Stimulated activated CD4-positive, alpha-beta T cell treated with anti-CD3 and anti-CD28 coated beads, Interleukin-4, amount 100 ng/mL, for 48 hours (primary cell): ENCODE measurements at places on chromosomes 6 and 20.

- DNase-seq = no peak
Measured at GRCh38 chr6:154320181-154320580, 36.4 kb downstream of the IPCEF1 start.

- DNase-seq = no peak
Measured at GRCh38 chr20:1277529-1278322, 11.6 kb downstream of the SNPH start.

- no peak for DNase-seq
Measured at GRCh38 chr20:5002077-5002413, 735 bp upstream of the SLC23A2 start.

- no peak for DNase-seq
Measured at GRCh38 chr6:18457065-18457737, 70.1 kb downstream of the RNF144B start.

DNA sequence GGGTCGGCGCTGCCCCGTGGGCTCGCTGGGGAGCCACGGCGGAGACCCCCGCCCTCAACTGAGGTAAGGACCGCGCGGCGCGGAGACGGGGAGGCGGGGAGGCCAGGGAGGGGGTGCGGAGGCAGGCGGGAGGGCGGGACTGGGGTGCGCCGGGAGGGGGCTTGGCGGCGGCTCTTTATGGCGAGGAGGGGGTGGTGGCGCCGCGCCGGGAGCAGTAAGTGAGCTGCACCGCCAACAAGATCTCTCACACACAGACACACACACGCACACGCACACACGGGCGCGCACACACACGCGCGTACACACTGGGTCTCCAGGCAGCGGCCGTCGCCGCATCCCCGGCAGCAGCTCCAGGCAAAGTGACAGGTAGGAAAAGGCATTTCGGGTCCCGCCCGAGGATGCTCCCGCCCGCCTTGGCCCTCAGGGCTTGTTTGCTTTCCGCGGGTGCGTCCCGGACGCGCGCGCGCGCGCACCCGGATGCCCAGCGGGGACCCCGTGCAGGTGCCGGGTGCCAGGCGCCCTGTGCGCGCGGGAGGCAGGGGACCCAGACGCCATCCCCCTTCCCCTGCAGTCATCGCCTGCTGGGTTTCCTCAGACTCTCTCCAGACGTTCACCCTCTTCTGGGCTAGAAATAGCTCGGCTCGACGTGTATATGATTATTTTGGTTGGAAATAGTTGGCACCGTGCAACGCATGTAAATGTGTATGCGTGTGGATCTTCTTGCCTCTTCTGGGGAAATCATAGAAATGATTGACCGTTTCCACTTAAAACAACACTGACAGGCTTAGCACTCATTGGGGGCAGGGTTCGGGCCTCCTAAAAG is at the start of gene PLCB4:
Gene PLCB4 (plus strand): TSS at position 247 of the 823 bp plus-strand sequence. CDS start 238,728 bp downstream, outside the sequence.
- no peak for DNase-seq

GRCh38 chr6:154710689-154711088 is 22.5 kb upstream of the SCAF8 start:
- no peak for DNase-seq

- peak; percentile 65 for DNase-seq
Measured at GRCh38 chr6:45830441-45831139, 185.1 kb downstream of the CLIC5 start.

DNA sequence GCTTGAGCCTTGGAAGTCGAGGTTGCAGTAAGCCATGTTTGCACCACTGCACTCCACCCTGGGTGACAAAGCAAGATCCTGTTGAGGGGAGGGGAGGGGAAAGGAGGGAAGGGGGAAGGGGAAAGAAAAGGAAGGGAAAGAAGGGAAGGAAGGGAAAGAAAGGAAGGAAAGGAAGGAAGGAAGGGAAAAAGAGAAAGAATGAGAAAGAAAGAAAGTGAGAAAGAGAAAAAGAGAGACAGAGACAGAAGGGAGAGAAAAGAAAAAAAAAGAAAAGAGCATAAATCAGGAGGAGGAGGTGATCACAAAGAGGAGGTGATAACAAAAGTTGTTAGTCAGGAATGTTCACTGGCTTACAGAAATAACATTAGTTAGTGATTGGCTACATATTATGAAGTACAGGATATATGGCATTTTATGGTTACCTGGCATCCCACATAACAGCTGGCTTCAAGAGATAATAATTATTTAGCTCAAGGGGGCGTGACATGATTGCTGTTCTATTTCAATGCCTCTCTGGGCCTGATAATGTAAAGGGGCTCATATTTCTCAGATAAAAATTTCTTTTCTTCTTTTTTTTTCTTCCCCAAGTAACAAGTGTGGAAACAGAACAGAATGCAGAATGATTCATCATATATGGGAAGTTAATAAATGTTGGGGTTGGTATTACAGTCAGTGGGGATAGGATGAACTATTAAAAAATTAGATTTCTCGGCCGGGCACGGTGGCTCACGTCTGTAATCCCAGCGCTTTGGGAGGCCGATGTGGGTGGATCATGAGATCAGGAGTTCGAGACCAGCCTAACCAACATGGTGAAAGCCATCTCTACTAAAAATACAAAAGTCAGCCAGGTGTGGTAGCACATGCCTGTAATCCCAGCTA is 27.1 kb downstream of the SAMHD1 start:
- DNase-seq = no peak

GRCh38 chr6:89941031-89941762 is 46.9 kb downstream of the GJA10 start:
- DNase-seq = no peak

GRCh38 chr6:431986-432385 is 40.4 kb downstream of the IRF4 start:
- no peak for DNase-seq

- peak; percentile 48 for DNase-seq
Measured at GRCh38 chr20:2652724-2653555, 508 bp downstream of the NOP56 start.

- DNase-seq = no peak
Measured at GRCh38 chr6:23826572-23826971, 299.4 kb upstream of the NRSN1 start.

- DNase-seq = no peak
Measured at GRCh38 chr6:62808565-62809293, 402.5 kb upstream of the FKBP1C start.

GRCh38 chr20:14707026-14707680 is 369.7 kb upstream of the FLRT3 start:
- DNase-seq = no peak

- DNase-seq = peak; percentile 37
Measured at GRCh38 chr6:111805511-111806164, 67.6 kb downstream of the FYN start.

GRCh38 chr6:12538881-12539357 is 177.6 kb upstream of the PHACTR1 start:
- DNase-seq = no peak

- no peak for DNase-seq
Measured at GRCh38 chr20:51926670-51927305, 124.5 kb upstream of the SALL4 start.

GRCh38 chr20:47713878-47714450 is 71.3 kb downstream of the SULF2 start:
- no peak for DNase-seq

DNA sequence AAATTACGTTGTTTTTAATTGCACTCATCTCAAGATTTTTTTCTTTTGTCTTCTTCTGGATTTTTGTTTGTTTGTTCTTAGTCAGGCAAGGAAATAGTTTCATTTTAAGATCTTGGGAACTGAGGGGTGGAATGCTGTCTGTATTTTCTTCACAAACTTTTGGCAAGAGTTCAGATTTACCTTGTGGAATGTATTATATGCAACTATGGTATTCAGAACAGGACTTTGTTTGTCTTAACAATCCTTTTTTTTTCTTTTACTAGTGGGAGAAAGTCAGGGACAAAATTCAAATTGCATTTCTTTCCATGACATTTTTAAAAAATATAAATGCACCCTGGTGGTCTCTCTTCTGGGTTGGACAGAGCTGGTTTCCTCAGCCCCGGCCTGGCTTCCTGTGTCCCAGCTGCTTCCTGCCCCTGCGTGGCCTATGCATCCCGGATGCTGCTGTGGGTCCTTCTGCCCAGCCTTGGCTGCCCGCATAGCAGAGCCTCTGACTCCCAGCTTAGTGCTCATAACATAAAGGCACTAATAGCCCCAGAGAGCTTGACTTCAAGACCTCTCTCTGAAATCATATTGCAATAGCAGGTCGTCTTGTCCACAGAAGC is 520.7 kb downstream of the QKI start:
- no peak for DNase-seq
